DMS79 (cell line): ENCODE measurements at places on chromosomes 1 and 21.

- DNase-seq, result no peak
These were observed 13.0 kb upstream of the DENND2D start for GRCh38 chr1:111213412-111213811.

DNA sequence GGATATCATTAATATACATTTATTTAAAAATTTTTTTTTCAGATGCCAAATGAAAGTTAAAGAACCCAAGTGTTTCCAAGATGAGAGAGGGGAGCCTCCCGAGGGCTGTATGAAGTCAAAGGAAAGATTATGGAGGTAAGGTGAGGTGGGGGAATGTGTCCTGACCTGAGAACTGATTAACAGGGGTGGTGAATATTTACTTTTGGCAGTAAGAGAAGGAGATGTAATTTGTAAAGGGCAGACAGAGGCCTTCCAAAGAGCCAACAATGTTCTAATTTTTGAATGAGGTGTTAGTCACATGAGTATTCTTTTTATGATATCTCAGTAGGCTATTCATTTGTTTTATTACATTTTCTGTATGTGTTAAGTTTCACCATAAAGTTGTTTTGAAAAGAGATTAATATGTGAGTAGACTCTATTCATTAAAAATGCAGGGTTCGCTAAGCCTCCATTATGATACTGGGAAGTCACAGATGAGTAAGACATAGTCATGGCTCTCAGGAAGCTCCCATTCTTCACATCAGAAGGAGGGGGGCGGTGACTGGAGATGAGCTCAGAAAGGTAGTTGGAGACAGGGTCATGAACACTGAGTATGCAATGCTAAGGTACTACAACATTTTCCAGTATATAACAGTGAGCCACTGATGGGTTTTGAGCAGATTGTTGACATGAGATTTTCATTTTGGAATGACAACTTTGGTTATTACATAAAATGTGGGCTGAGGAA lies 62.4 kb upstream of the TNFSF18 start:
- no peak for DNase-seq

- DNase-seq, result peak; percentile 36
These were observed 69.0 kb downstream of the SLC35A3 start for GRCh38 chr1:100038660-100039287.

DNA sequence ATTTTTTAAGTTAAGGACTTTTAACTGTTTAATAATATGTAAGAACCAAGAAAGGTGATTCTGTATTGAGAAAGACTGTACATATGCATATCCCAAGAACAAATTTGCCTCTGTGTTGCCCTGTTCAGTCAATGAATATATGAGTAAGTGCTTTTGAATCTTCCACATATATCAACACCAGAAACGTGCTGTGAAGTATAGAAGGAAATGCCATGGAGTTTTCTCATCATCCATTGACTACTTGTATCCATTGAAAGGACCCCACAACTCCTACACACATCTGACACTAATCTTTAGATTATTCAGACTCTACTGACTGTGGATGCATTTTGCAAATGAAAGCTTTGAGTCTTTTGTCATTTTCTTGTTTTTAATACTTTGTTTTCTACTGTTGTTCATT lies 366.9 kb downstream of the S1PR1 start:
- no peak for DNase-seq

- no peak for DNase-seq
These were observed 33.5 kb upstream of the KLF17 start for GRCh38 chr1:44084998-44085675.

DNA sequence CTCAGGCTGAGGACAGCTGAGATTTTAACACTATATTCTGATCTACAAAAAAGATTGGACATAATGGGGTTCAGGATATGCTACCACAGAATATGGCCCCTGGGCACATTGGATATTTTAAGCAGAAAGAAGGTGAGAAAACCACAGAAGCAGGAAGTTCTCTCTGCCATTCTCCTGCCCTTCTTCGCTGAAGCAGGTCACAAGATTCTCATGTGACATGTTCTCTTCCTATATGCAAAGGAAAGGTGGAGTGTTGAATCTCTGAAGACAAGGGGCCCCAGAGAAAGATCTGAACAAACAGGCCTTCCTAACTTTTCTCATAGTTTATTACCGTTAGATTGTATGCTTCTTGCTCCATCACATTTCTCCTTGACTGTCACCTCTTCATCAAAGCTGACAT lies 285.7 kb downstream of the S1PR1 start:
- DNase-seq, result no peak

DNA sequence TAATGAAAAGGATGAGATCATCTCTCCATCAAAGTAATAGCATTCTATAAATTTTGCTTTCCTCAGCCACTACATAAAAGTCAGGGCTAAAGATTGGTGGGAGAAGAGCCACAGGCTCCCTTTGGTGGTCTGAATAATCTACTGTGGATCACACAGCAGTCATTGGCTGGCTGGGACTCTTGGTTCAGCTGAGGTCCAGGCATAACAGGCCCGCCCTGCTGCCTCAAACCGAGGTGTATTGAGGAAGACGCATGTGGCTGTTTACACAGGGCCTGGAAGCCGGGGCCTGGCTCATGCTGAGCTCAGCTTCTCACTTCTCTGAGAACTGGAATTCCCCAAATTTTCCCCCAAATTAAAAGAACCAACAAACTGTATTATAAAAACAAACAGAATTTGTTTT lies 139.2 kb downstream of the PTPRC start:
- no peak for DNase-seq

DNA sequence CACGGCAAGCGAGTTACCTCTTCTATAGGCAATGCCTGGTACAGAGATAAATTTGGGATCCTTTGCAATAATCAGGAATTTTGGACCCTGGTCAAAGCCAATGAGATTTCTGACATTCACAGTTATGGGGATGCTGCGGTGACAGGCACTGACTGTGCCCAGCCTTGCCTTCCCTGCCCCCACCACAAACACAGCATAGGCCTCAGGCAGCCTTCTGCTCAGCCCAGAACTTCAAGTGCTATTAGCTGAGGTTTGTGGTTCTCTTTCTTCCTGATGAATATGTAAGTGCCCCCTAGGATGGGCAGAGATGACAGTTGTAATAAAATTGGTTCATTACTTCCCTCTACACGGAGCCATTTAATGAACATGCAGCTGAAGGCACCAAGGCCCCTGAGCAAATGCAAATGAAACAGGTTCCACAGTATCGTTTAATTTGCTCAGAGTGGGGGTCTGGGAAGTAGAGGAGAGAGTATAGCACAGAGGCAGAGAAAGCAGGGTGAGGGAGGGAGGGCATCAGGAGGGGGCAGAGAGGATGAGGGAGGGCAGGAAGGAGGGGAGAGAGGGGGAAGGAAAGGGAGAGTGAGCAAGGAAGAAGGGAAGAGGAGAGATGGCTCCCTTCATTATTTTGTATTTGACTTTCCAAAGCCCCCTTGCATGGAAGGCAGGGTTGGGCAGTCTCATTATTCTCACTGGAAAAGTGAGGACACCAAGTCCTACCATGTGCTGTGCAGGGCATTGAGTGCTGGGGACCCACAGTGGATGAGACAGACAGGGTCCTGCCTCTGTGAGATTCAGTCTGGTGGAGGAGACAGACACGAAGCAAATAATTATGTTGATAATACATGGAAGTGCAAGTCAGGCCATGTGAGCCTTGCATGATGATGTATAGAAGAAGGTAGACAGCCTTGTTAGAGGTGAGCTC lies 513.0 kb downstream of the PTPRU start:
- peak; percentile 94 for DNase-seq

DNA sequence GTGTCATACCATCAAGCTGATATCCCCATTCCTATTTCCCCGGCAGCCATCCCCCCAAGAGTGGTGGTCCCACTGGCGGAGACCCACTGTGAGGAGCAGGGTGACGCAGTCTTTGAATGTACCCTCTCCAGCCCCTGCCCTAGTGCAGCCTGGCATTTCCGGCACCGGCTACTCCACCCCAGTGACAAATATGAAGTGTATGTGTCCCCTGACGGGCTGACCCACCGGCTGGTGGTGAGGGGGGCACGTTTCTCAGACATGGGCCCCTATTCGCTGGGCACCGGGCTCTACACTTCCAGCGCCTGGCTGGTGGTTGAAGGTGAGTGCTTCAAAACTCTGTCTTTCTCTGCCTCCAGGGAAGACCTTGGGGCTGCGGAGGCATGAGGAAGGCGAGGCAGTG lies 14.4 kb downstream of the IGFN1 start:
- no peak for DNase-seq

GRCh38 chr1:18121072-18121820 lies 13.6 kb downstream of the IGSF21 start:
- DNase-seq, result peak; percentile 60

GRCh38 chr1:4726620-4727341 lies 72.4 kb downstream of the AJAP1 start:
- DNase-seq, result no peak

GRCh38 chr21:41425588-41425953 lies 468 bp upstream of the MX1 start:
- no peak for DNase-seq
